Left hindlimb (tissue), 1 donor: ENCODE measurements at places on chromosomes 11 and 22.

DNA sequence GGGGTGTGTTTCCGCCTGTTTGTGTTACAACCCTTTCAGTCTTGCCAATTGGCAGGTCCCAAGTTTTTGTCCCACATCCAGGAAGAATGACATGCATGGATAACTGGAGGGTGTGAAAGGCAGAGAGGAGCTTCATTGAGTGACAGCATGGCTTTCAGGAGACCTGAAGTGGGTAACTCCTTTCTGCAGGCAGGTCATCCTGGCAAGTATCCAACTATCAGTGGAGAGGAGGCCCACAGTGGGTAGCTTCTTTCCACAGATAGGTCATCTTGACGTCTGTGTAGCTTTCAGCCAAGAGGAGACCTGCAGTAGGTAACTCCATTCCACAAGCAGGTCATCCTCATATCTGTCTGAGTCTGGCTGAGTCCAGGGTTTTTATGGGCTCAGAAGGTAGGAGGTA is 1268.8 kb upstream of the CNTN5 start:
- DNase-seq: no peak

GRCh38 chr11:120040151-120040840 is 97.6 kb downstream of the TRIM29 start:
- no peak for DNase-seq

- DNase-seq: peak; percentile 45
Measured at GRCh38 chr11:32052215-32052614, 38.7 kb upstream of the RCN1 start.

DNA sequence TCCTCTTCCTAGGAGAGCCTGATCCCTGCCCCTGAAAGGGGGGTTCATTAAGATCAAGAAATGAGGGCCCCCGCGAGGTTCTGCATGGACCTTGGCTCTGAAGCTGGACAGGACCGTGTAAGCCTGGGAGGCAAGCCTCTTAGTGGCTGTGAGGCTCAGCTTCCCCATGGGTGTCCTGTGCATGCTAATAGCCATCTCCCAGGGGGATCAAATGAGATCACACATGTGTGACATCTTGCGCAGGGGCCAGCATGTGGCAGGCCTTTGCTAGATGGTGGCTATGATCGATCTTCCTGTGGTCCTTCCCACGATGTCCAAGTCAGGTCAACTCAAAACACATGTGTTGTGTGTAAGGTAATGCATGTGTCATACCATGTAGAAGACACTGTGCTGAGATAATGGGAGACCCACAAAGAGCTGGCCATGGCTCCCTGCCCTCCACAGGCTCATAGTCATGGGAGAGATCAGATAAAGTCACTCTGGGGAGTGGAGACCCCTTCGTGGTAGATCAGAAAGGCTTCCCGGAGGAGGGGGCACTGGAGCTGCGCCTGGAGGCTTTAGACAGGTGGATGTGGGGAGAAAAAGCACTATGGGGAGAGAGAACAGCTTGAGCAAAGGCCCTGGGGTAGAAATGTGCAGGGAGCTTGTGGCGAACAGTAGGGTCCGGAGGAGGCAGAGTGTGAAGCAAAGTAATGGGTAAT is 3.7 kb downstream of the RAC2 start:
- DNase-seq: no peak

GRCh38 chr22:27335102-27335660 is 466.4 kb downstream of the MN1 start:
- no peak for DNase-seq

DNA sequence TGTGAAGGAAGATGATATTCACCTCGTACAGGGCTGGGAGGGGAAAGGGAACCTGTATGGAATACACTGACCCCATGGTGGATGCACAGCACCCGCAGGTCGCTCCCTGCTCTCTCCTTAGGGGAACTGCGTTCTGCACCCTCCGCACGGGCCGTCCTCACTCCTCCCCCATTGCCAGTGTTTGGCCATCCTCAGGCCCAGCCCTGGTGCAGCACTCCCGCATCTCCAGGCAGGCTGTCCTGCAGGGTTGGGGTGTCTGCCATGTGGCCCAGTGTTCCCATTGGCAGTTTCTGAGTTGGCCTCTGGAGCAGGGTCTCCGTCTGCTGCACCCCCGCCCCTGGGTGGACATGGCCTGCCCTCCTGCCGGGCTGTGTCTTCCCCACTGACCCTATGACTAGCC is 19.1 kb upstream of the PARVG start:
- DNase-seq: no peak

DNA sequence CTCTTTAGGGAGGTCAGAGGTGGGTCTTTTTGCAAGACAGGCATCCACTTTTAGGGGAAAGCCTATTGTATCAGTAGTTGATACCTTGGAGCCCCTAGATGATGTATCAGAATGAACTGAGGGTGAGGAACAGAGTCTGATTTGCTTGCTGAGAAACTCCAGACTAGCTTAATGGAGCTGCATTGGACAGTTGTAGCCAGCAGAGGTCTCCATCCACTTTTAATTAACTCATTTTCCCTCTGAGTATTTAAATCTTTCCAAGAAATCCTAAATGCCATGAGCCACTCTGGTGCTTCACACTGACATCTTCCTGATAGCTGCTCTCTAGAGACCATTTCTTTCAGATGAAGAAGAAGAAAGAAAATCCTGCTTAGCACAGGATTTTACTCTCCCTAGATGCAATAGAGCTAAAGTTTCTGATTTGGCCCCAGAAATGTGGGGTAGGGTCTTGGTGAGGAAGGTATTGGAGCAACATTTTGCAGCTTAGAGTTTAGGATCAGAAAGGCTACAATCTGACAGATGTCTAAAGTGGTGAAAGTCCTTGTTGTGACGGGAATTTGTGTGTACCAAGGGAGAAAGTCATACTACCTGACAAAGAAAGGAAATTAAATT is 38.0 kb downstream of the EXT2 start:
- no peak for DNase-seq

GRCh38 chr11:70019576-70020011 is 58.5 kb upstream of the ANO1 start:
- DNase-seq: peak; percentile 75

DNA sequence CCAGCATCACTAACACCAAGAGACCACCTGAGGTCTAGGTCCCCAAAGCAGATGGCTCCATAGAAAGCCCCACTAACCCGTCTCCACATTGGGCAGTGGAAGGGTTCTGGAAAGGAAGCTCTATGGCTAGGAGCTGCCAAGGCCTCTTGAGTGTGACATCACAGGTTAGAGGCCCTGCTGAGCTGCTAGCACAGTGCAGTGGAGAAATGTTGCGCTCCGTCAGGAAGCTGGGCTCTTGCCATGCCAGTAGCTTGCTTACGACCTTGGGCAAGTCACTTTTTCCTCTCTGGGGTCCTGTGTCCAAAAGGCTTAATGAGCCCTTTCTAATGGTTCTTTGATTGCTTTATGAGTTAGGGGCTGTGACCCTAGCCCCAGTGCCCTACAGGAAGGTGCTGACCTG is 10.6 kb downstream of the PIK3IP1 start:
- DNase-seq: no peak

DNA sequence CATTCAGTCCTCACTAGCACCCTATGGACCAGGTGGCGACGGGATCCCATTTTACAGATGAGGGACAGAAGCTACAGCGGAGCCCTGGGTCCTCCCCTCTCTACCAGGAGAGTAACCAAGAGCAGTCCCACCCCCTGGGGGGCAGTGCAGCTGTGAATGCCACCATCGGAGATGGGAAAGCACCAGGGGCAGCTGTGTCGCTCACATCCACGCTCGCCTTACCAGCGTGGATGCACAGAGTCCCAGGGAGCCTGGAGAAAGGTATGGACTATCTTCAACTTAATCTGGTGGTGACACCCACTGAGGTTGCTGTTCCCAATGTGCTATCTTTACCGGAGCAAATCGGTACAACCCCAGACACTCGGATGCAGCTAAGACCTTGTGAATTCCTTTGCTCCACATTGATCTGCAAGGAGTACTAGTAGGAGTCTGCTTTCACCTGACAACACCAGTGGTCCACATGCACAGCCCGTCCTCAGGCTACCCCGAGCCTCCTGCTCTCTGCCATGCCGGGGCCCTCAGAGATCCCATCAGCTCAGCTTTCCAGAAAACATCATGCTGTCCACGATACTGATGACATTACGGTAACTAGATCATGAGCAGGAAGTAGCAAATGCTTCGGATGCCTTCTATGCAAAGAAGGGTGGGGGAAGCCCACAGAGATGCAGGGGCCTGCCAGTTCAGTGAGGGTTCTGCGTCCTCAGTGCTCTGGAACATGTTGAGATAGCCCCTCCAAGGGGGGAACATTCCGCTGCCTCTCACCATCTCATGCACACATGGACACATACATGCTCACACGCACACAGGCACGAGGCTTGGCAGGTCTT is 126.0 kb downstream of the CTTN start:
- DNase-seq: peak; percentile 22

DNA sequence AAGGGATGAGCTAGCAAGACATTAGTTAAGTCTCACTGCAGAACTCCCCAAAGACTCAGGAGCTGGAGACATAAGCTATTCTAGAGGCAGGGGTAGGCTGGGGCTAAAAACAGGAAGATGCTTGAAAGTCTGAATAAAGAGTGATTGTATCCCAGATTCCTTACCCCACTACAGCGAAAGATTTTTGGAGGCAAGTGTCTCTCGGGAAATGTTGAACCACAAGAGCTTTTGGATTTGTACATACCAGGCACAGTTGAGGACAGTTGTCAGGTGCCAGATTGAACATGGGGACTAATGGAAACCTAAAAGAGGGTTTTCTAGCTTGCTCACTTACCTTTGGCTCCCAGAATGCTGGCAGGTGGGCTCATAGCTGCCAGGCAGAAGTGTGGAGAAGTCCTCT is 43.5 kb upstream of the OR9Q1 start:
- DNase-seq: no peak

- peak; percentile 57 for DNase-seq
Measured at GRCh38 chr11:66002648-66003225, 434 bp downstream of the BANF1 start.
